Right lobe of liver (tissue), 6 donors: ENCODE measurements at places on chromosomes 1 and 21. TPM values are rescaled to one million over a fixed set of nuclear protein-coding genes. Genes with fewer than 3 reads are reported as not detected.

Gene CCDC185
- total RNA-seq, result not detected

Gene UMODL1
- 0.40 TPM for total RNA-seq

Gene GNPAT
- total RNA-seq, result 18.5 TPM

Gene GLIS1
- not detected for total RNA-seq

Gene PGBD5
- 4.4 TPM for total RNA-seq

Gene SLC16A4
- total RNA-seq, result 1.3 TPM

Gene SAMSN1
- 1.2 TPM for total RNA-seq

Gene OR2T33
- total RNA-seq, result not detected

Gene NDUFV3
- 37.2 TPM for total RNA-seq

Gene SLC6A17
- not detected for total RNA-seq

Gene COL6A1
- total RNA-seq, result 54.0 TPM

Gene CLEC20A
- total RNA-seq, result not detected

Gene CHML
- total RNA-seq, result 2.3 TPM

Gene NPHS2
- not detected for total RNA-seq
